A549 treated with dexamethasone at 1 μM for 4 hours (cell line): ENCODE measurements at places on chromosomes 3 and 15. TPM values are rescaled to one million over a fixed set of nuclear protein-coding genes. Genes with fewer than 3 reads are reported as not detected.

HDGFL3 gene
- total RNA-seq, result 59.5 to 72.8 TPM (median 67.3 TPM) in 5 replicates

OIP5 gene
- total RNA-seq, result 11.3 to 12.7 TPM (median 12.1 TPM) in 5 replicates

TRH gene
- total RNA-seq, result not detected in 5 replicates

APH1B gene
- total RNA-seq, result 20.0 to 24.8 TPM (median 21.4 TPM) in 5 replicates

GXYLT2 gene
- total RNA-seq, result 1.0 to 1.5 TPM (median 1.2 TPM) in 5 replicates

GOLGA6L4 gene
- total RNA-seq, result 0.39 to 1.4 TPM (median 1.2 TPM) in 5 replicates

GMPPB gene
- 12.4 to 19.0 TPM (median 17.7 TPM) in 5 replicates for total RNA-seq

SLC12A8 gene
- 1.8 to 2.7 TPM (median 2.1 TPM) in 5 replicates for total RNA-seq

SPRED1 gene
- total RNA-seq, result 6.5 to 9.3 TPM (median 8.6 TPM) in 5 replicates

DHX30 gene
- total RNA-seq, result 34.0 to 45.1 TPM (median 43.1 TPM) in 5 replicates

TRPC1 gene
- total RNA-seq, result 4.7 to 8.9 TPM (median 8.0 TPM) in 5 replicates

JAGN1 gene
- 85.1 to 101 TPM (median 91.0 TPM) in 5 replicates for total RNA-seq

BSN gene
- total RNA-seq, result 0.11 to 0.26 TPM (median 0.22 TPM) in 5 replicates

C3orf20 gene
- 0.02 to 0.06 TPM in 2 of 5 replicates, not detected in the others for total RNA-seq

GOLGA6L10 gene
- 0.18 to 0.38 TPM (median 0.35 TPM) in 5 replicates for total RNA-seq

RETNLB gene
- not detected in 5 replicates for total RNA-seq

SAMD7 gene
- total RNA-seq, result not detected in 5 replicates

SCG5 gene
- 1.5 to 2.6 TPM (median 2.2 TPM) in 5 replicates for total RNA-seq

TTC21A gene
- total RNA-seq, result 1.2 to 2.2 TPM (median 1.9 TPM) in 5 replicates

GAP43 gene
- total RNA-seq, result 0.05 to 0.09 TPM (median 0.06 TPM) in 4 of 5 replicates, not detected in the other

RARB gene
- total RNA-seq, result 6.8 to 16.5 TPM (median 11.8 TPM) in 5 replicates

FOXB1 gene
- total RNA-seq, result not detected in 5 replicates

NDN gene
- 0.07 to 0.10 TPM (median 0.08 TPM) in 5 replicates for total RNA-seq

SENP5 gene
- 5.4 to 8.9 TPM (median 7.0 TPM) in 5 replicates for total RNA-seq

TEX55 gene
- not detected in 5 replicates for total RNA-seq

MESP1 gene
- total RNA-seq, result 1.7 to 6.0 TPM (median 4.4 TPM) in 5 replicates

MST1R gene
- total RNA-seq, result 3.6 to 6.7 TPM (median 6.1 TPM) in 5 replicates

EXD1 gene
- total RNA-seq, result 0.35 TPM in 1 of 5 replicates, not detected in the others
